NCI-H2081 treated with DMSO at 0.1 percent for 48 hours (cell line): ENCODE measurements at places on chromosomes 12 and 14.
A peak's percentile ranks its signal among the peaks of the same experiment; 100 is the strongest.

- no peak for DNase-seq
These were observed 11.6 kb downstream of the HVCN1 start for GRCh38 chr12:110677206-110677911.

DNA sequence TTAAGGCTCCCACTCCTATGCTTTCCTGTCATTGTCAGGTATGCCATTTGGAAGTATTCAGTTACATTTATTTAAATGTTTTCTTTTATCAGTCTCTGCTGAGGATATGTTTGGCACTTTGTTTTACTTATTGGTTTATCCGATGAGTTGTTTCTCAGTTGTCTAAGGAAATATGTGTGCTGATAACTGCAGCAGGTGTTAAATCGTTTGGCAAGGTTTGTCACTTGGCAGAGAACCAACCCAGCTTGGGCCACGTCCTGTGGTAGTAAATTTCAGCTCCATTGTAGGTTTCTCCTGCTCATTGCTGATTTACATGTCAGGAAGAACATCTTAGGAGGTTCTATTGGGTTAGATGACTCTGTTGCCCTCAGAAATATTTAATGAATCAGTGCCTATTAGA lies 22.0 kb upstream of the MGST1 start:
- peak; percentile 91 for DNase-seq

- no peak for DNase-seq
These were observed 2.7 kb upstream of the GALC start for GRCh38 chr14:87995500-87996290.

GRCh38 chr12:93121729-93122488 lies 192.8 kb upstream of the EEA1 start:
- no peak for DNase-seq

- DNase-seq = no peak
These were observed 5.0 kb upstream of the FGF6 start for GRCh38 chr12:4450551-4451112.

DNA sequence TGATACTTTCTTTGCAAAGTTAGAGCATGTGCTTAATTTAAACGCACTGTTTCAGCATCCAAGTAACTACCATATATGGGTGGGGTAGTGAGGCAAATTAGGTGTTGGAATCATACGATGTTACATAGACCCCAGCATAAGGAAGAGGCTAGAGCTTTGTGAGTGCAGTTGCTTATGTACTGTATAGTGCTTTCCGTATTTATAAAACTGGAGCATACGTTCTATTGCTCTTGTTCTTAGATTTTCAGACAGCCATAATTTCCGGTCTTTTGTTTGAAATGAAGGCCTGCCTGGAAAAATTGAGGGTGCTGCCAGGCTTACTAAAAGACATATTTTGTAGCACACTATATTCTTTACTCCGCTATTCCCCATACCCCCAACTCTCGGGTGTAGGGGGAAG lies 335.7 kb downstream of the FOXG1 start:
- DNase-seq = no peak

GRCh38 chr14:39762576-39763401 lies 330.6 kb upstream of the FBXO33 start:
- DNase-seq = no peak

DNA sequence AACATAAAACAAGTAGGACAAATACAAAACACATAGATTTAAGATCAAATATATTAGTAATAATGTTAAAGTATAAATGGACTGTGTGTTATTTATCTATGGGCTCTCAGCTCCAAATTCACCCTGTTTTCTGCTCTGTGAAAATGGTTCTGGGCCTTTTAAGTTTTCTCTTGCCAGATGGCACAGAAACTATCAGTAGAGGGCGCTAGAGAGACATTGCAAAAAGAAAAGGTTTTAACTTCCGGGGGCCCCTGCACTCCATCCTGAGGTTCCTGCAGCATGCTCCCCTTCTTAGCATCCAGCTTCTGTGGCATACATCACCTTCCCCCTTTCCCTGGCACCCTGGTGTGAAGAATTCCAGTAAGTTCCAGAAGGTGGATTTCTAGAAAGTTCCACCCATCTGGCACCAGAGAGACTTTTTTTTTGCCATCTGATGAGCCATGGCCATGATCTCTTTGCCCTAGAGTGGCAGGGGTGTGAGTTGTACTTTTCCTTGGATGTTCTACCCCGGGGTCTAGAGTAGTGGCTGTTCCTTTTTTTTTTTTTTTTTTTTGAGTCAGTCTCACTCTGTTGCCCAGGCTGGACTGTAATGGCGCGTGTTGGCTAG lies 29.3 kb downstream of the ZCRB1 start:
- no peak for DNase-seq

DNA sequence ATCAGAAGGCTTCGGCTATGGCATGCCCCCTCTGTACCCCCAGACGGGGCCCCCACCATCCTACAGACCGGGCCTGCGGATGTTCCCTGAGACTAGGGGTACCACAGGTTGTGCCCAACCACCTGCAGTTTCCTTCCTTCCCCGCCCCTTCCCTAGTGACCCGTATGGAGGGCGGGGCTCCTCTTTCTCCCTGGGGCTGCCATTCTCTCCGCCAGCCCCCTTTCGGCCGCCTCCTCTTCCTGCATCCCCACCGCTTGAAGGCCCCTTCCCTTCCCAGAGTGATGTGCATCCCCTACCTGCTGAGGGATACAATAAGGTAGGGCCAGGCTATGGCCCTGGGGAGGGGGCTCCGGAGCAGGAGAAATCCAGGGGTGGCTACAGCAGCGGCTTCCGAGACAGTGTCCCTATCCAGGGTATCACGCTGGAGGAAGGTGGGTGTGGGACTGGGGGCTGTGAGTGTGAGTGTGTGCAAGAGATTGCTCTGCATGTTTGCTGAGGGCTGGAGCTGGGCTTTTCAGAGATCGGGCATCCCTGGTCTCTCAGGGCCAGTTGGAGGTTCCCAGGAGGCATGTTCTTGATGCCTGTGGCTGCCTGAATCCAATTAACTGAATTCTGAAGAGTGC lies 8.6 kb downstream of the NFATC4 start:
- DNase-seq = no peak

- no peak for DNase-seq
These were observed 597 bp upstream of the DYNC1H1 start for GRCh38 chr14:101963656-101964296.

- DNase-seq = no peak
These were observed 1.1 kb downstream of the ETV6 start for GRCh38 chr12:11650286-11651281.

GRCh38 chr12:119204671-119205285 lies 26.0 kb downstream of the HSPB8 start:
- no peak for DNase-seq

DNA sequence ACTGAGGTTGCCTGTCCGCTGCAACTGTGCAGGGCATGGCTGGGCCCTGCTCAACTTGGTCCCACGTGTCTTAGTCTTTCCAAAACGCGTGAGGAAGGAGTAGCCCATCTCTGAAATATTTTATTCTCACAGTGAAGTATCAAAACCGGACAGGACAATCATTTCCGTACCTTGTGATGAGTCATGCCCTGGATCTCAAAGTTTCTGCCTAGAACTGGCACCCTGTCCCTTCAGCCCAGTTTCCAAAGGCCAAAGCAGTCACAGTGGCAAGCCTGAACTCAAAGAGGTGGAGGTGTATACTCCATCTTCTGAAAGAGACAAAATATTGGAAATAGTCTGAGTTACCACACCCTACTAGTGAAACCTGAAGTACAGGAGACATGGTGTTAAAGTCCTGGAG lies 28.5 kb upstream of the SRGAP1 start:
- no peak for DNase-seq

DNA sequence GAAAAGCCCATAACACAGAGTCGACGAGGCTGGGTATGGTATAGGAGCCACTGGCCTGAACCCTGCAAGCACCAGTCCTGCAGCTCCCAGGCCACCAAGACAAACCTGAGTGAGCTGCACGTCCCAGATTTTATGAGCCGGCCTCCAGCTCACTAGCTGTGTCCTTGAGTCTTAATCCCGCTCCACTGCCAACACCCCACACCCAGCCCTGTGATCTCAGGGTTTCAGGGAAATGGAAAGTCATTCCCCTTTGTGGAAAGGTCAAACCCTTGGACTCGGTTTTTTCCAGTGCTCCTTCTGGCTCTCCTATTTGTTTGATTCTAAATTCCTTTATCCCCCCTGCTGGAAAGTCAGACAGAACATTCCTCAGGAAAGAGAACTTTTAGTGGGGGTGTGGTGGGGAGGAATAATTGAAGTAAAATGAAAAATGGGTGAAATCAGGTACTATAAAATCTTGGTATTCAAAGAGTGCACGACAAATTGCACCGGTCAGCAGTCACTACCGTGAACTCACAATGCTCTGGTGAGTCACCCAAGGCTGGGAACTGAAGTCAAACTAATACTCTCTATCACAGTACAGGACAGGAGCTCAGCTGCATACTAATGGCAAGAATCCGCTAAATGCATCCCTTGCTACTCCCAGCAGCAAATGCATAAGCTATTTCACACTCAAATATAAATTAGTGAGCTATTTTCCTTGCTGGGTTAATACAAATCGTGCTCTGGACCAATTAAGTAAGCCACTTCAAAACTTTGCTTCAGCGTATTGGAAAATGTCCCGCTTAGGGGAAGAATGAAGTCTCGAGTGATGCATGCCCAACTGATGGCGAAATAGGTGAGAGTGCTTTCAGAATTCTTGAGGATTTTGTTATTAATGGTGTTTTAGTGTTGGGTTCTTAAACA lies 9.0 kb downstream of the PITPNM2 start:
- no peak for DNase-seq

GRCh38 chr12:8127138-8127537 lies 3.7 kb downstream of the CLEC4A start:
- no peak for DNase-seq

DNA sequence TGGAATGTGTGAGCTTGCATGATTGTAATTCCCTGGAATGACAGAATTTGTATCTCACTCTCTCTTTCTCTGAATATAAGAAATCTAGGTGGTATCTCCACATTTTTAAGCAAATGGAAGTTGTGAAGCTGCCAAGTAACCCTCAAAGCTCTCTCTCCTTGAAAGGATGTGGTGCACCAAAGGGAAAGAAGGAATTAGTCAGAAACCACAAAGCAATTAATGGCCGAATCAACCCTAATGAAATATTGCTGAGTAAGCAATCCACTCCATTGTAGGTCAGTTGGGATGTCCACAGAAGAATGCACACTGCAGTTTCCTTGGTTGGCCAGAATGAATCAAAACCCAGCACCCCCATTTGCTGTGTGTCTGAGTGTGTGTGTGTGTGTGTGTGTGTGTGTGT lies 153.5 kb downstream of the KCNA5 start:
- no peak for DNase-seq
